Activated CD4-positive, alpha-beta T cell treated with anti-CD3 and anti-CD28 coated beads, Interleukin-2, amount 50 U/mL, for 24 hours (primary cell): ENCODE measurements at places on chromosomes 2 and 18.

GRCh38 chr2:3670376-3670775 is 12.4 kb downstream of the ALLC start:
- DNase-seq: no peak

DNA sequence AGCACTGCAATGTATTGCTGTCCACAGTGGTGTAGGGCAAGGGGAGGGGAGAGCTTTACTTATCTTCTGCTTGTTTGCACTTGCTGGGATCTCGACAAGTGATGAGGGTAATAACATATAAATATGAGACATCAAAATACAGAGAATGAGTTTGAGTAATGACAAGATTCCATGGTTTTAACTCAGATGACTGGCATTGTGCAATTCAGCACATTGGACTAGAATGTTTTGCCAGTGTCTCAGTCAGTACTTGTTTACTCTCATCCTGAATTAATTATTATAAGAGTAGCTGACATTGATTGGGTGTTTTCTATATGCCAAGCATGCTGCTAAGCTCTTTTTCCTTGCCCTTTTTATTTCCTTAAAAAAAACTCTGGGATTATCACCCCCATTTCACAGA is 306.7 kb upstream of the MMADHC start:
- no peak for DNase-seq

DNA sequence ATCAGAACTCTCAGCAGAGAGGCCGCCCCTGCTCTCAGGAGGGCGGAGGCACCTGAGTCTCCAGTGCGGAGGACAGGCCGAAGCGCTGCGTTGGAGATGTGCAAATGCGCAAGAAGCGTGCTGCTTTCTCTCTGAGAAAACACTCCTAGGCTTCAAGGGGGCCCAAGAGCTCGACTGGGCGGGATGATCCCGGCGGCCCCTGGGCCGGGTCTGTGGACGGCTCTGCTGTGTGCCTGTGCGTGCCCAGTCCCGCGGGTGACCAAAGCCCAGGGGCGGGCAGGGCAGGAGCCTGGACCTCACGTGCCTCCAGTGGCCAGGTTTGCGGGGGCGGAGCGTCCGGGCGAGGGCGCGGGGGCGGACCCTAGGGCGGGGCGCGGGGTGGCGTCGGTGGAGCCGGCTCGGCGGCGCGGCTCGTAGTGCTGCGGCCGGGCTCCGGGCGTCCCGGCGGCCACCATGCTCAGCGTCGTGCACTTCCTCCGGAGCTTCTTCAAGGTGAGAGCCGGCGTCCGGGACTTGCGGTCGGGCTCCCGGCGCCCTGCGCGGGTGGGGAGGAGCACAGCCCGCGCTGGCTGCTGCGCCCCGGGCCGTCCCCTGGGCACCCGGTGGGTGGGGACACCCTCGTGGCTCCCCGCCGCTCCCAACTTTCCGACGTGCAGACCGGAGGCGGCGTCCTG is at the start of gene ARHGEF4:
Gene ARHGEF4 (plus strand): TSS at position 414 of the 674 bp plus-strand sequence. CDS start 40 bp downstream, at position 454.
- DNase-seq: no peak

- no peak for DNase-seq
These were observed 3.1 kb downstream of the DLX1 start for GRCh38 chr2:172088245-172089004.
